ENCODE measurements at places on chromosomes 12 and 14.

DNA sequence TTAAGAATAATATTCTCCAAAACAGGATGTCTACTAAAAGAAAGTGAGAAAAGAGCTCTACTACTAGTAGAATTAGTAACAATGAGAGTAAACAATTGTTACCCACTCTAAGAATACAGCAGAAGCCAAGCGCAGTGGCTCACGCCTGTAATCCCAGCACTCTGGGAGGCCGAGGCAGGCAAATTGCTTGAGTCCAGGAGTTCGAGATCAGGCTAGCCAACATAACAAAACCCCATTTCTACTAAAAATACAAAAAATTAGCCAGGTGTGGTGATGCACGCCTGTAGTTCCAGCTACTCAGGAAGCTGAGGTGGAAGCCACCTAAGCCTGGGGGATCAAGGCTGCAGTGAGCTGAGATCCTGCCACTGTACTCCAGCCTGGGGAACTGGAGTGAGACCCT, 4.7 kb downstream of the DNAJC14 start:
- peak; percentile 22 for DNase-seq

DNA sequence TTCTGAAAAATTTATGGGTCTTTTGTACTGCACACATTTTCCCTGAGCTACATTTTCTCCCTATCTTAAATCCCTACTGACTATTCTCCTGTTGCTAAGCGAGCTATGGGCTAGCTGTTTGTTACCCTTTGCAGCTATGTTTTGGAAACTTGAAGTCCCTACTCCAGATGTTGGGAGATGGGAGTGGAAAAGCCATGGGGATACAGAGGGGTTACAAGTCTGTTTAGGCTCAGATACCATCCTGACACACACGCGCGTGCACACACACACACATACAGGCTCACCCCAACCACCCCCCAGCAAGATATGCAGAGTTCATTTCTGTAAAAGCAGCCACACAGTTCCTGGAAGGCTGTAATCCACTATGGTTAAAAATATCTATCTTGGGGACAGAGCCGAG, 15.8 kb downstream of the ATP5MC2 start:
- no peak for DNase-seq

DNA sequence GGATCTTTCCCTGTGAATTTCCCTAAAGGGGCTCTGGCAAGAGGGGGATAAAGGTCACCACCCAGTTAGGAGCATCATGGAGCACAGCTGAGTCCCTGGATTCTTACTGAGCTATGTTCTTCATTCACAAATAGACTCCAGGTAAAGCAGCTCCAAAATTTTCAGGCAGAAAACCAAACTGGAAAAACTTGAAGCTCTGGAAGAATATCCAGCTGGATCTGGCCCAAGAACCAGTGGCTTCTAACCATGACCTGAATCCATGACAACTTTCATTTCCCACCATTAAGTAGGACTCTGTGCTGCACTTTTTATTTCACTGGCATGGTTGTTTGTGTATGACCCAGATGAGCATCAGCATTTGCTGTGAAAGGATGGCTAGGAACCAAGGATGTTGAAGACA, 180.4 kb upstream of the FKBP4 start:
- no peak for DNase-seq

DNA sequence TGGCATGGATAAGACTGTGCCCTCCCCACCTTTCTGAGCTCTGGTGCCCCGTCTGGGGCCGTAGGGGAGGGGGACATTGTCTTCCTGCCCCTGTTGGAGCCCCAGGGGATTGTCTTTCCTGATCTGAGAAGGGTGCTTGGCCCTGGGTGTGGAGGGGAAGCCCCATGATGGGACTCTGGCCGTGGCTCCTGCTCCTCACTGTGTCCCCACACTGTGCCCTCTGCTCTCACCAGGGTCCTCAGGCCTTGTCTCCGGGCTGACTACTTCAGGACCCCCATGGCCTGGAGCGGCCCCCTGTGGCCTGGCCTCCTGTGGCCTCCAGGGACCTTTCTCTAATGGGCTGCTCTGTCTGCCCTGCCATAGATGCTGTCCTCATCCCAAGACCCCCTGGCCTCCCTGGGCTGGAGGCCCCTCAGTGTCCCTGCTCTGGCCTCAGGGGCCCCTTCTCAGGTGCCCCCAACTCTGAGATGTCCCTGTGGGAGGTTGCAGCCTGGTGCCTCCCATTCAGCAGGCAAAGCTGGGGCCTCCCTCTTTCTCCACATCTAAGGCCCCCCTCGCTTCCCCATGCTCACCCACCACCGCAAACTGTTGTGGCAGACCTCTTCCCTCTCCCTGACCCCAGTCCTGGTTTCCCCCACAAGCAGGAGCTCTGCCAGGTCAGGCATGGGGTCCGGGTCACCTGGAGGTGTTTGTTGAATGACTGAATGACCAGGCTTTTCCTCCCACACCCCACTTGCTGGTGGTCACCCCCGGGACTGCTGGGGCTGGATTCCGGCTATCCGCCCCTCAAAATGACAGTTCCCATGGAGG, 4.0 kb downstream of the KIF26A start:
- DNase-seq: no peak

GRCh38 chr14:62117751-62118105, 355.5 kb downstream of the SNAPC1 start:
- DNase-seq: no peak

GRCh38 chr14:49050822-49051221, 535.4 kb downstream of the RPS29 start:
- no peak for DNase-seq

DNA sequence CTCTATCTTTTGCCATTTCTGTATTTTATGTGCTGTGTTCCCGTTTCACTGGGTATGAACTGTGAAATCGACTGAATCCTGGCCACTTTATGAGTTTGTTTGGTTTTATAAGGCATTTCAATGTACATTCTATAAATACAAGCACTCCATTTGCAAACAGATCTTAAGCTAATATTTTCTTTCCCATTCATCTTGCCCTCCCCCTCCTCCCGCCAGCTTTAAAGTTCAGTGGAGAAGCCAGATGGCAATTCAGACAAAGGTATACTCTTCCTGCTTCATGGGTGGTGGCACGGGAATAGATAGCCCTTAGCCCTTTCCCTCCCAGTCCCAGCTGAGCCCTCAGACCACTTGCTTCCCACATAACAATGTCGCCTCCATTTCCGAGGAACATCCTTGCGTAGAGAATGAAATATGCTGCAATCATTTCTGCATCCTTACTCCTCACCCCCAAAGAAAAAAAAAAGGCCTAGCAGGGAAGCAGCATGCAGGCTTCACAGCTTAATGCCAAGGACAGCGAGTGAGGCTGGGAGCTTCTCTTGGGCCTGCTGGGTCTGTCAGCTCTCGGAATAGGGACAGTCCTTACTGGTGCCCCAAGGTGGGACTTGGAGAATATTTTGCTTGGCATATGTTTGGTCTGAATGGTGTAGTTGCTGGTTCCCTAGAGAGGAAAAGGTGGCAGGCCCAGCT, 52.8 kb upstream of the SRSF5 start:
- no peak for DNase-seq

GRCh38 chr14:86999036-86999435, 993.9 kb downstream of the GALC start:
- DNase-seq: no peak

GRCh38 chr12:78674311-78675090, 190.1 kb upstream of the SYT1 start:
- no peak for DNase-seq

- DNase-seq: peak; percentile 3
Measured at GRCh38 chr14:77965919-77966435, 166.1 kb downstream of the ADCK1 start.

DNA sequence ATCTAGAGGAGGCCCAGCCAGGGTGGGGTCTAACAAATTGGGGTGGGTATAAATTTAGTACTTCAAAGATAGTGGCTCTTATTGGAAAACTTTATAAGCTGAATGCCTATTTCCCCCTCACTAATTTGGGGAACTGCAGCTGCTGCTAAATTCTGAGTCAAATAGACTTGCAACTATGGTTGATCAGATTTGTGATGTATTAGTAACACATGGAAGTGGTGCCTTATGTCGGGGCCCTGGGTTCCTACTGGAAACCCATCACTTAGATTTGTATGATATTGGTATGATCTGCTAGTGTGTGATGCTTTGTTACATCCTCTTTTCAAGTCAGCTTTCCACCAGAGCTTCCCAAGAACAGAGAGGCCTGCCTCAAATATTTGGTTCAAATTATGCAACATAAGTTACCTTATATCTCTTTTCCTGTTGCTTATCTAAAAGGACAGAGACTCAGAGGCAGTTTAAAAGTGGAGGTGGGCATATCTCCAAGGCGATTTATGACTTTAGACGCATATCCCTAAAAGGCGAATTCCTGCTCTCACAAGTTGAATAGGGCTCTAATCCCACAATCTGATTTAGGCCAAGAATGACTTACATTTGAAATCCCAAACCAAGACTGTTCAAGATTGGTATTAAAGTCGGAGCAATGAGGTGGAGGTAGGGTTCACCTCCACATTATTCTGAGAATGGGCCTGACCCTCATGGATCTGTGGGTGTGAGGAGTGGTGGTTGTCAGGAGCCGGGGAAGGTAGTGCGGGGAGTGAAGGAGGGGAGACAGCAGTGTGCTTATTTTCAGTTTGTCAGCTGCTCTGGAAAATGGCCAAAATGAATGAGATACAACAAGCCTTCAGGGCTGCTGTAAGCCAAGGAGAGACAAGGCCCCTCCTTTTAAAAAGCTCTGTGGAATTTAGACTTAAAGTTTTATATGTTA, 425.8 kb downstream of the RAD51B start:
- no peak for DNase-seq

- no peak for DNase-seq
Measured at GRCh38 chr12:18640321-18640955, 97.4 kb downstream of the PLCZ1 start.

DNA sequence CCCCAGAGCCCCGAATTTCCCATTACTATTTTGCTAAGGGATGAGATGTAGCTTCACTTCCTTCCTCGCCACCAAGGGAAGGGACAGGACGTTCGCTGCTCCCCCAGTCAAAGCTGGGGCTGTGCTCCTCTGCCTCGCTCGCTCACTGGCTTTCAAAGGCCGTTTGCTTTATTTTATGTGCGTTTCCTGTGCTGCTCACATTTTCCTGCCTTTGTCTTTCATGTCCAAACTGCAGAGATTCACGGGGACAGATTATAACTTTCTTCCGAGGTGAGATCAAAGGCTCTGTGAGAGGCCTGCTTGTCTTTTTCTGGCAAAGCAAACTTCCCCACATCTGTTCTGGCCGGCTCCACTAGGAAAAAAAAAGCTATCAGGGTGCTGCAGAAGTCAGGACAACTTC, 76.0 kb upstream of the FZD10 start:
- peak; percentile 15 for DNase-seq

DNA sequence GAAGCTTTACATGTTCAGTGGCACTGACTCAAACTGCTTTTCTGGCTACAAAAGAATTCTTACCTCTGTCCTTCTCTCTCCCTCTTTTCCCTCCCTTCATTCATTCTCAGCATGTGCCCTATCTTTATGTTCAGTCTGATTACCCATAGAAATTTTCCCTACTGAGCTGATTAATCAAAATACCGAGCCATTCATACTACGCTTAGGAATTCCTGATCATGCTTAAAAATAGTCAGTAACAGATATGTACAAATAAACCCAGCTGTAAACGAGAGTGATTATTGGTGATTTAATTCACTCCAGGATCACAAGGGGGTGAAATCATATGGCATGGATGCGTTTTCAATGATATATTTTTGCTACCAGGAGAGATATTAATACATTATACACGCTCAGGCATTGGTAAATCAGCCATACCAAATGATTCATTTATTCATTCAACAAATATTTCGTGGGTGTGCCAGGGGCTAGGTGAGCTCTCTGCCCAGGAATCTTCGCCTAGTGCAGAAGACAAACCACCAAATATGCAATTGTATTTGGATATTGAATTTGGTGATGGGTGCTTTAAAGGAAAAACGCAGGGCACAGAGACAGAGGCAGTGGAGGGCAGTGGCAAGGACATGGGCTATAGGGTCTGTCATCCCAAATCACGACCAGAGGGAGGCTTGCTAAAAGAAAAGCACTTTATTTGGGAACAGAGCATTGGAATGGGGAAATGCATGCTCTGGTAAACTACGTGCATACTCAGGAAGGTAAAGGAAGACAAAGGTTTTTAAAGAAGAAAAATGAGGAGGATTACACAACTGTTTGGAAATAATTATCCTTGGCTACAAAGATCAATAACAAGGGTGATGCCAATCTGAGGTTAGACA, 13.9 kb upstream of the VRK1 start:
- DNase-seq: no peak

GRCh38 chr14:33589334-33589733, 361.5 kb downstream of the EGLN3 start:
- no peak for DNase-seq

GRCh38 chr12:41058266-41058665, 129.9 kb upstream of the PDZRN4 start:
- DNase-seq: no peak

- no peak for DNase-seq
Measured at GRCh38 chr12:90791445-90791844, 163.5 kb downstream of the CCER1 start.

DNA sequence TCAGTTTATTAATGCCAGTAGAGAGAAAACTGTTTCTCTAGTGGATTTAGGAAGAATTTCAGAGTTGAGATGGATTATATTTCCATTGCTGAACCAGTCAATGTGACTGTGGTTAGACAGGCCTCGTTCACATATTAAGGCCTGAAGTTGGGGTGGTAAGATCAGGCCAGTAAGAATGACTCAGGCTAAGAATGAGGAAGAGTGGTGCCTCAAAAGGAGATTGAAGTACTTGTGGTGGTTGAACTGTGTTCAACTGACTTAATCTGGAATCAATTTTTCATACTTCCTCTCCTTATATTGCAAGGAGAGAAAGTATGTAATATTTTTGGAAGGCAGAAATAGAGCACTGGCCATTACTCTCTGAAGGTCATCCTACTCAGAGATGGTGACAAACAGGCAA, 37.8 kb upstream of the ATF7IP start:
- no peak for DNase-seq

DNA sequence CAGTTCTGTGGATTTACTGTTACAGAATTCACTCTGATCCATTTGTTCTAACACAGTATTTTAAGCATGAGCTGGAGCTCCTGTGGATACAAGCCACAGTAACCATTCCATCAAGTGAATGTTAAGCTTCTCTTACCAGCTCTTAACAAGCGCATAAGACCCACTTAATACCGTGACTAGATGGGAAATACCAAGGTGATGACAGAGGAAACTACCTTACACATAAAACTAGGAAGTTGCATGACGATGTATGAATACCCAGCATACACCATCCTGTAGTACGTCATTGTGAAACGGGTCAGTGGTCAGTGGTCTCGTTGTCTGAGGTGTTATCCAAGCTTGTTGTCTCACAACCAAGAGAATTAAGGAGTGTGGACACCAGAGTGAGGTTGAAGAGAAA, 2.0 kb upstream of the GALC start:
- peak; percentile 30 for DNase-seq

GRCh38 chr12:46558677-46559076, 186.1 kb upstream of the SLC38A2 start:
- no peak for DNase-seq

Measured in activated CD4-positive, alpha-beta T cell treated with anti-CD3 and anti-CD28 coated beads for 48 hours (primary cell).